ENCODE measurements at places on chromosomes 3 and 15.

GRCh38 chr15:75891895-75892294, 11.8 kb upstream of the FBXO22 start:
- DNase-seq = no peak

DNA sequence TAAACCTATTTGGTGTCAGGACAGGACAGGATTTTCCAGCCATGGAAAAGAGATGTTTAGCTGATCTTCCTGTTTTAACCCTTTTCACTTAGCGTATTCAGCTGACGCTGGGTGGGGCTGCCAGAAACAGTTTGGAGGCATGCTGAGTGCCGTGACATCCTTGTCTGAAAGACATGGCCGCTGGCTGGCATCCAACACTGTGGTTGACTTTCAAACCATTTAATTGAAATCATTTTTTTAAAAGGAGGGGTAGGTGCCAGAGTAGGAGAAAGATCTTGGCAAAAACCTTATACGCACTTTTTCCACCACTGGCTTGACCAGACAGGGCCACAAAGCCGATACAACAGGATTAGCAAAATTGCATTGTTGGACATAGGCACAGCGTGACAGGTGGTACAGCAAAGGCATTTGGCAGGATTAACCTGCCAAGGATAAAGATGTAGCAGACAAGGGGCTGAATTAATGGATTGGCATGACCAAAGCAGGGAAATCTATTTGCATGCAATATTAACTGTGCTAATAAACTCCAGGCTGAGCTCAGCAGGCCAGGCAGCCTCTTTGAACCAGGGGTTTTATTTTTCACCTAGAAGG, 131.8 kb upstream of the TOPAZ1 start:
- no peak for DNase-seq

DNA sequence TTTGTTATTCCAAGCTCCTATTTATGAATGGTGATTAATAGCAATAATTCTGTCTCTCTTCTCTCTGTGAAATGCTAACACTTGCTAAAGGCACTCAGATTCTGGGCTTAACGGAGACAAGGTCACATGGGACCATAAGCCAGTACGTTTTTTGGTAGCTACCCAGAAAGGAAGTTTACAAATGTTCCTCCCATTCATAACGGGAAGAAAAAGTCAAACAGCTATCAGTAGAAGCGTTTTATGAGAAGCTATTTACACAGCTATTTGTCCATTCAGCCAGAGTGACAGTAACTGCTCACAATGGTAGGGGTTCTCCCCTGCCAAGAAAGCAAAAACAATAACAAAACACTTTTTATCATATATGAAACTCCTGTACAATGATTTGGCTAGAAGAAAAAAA, 51.5 kb downstream of the ZMAT3 start:
- no peak for DNase-seq

DNA sequence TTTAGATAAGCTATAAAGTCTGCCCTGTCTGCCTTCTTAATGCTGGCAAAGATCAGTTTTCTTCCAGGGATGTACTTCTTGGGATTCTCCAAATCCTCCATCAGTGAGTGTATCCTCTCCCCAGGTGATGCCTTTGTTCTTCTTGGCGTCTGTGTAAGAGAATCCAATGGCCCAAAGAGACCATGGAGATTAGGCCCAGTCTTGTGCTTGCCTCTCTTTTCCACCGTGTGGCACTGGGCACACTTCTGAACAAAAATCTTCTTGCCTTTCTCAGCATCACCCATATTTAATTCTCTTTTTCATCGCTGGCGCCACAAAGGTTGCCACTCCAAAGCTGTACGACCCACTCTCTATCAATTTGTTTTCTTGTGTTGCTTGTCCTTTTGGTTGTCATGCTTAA, 32.2 kb upstream of the TAMM41 start:
- DNase-seq = no peak

GRCh38 chr3:52606373-52607085, 70.1 kb downstream of the UQCC5 start:
- no peak for DNase-seq

- no peak for DNase-seq
Observed at GRCh38 chr15:56731548-56731947, 1.8 kb downstream of the ZNF280D start.

- peak; percentile 57 for DNase-seq
Observed at GRCh38 chr15:76994971-76995945, at the start of gene PSTPIP1. Gene PSTPIP1 (plus strand): TSS chr15:76995126. CDS start chr15:76995574, 448 bp downstream.

GRCh38 chr3:192875971-192876565, 41.6 kb downstream of the MB21D2 start:
- no peak for DNase-seq

GRCh38 chr15:85274315-85275050, 105.9 kb upstream of the AKAP13 start:
- DNase-seq = no peak

GRCh38 chr15:75673426-75674235, 25.9 kb downstream of the SNX33 start:
- DNase-seq = no peak

DNA sequence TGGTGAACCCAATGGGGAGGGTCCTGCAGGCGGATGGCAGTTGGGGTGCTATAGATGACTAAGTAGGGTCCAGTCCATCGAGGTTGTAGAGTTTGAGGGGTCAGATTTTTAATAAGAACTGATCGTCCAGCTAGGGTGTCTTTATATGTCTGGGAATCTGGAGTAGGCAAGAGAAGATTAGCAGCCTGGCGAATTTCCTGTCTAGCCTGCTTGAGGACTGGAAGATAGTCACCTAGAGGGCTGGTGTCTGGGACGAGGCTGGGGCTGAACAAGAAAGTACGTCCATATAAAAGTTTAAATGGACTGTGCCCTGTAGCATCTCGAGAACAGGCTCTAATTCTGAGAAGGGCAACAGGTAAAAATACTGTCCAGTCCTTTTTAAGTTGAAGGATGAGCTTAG, 6.7 kb upstream of the IP6K2 start:
- no peak for DNase-seq

GRCh38 chr15:67946701-67947100, 106.9 kb upstream of the RNU6-1 start:
- no peak for DNase-seq

GRCh38 chr3:108877901-108878300, 55.3 kb downstream of the TRAT1 start:
- DNase-seq = no peak

- DNase-seq = no peak
Observed at GRCh38 chr15:88115486-88116152, 140.9 kb downstream of the NTRK3 start.

GRCh38 chr3:145719114-145719513, 441.9 kb downstream of the PLOD2 start:
- no peak for DNase-seq

Data from activated T-helper 9 cell treated with anti-CD3 and anti-CD28 coated beads, Interleukin-2, amount 50 U/mL, for 16 hours (primary cell).